ENCODE measurements at places on chromosomes 11 and 22. TPM values are rescaled to one million over a fixed set of nuclear protein-coding genes. Genes with fewer than 3 reads are reported as not detected.

CST6 gene
- polyA plus RNA-seq = 17.6 TPM

POU2AF2 gene
- polyA plus RNA-seq = 0.89 TPM

POU2AF3 gene
- 9.9 TPM for polyA plus RNA-seq

OR5T2 gene
- not detected for polyA plus RNA-seq

GRCh38 chr11:1199751-1200610 is 22.9 kb upstream of the MUC5B start:
- DNase-seq = no peak

- no peak for DNase-seq
These were observed 284.8 kb downstream of the ETS1 start for GRCh38 chr11:128302425-128303186.

DNA sequence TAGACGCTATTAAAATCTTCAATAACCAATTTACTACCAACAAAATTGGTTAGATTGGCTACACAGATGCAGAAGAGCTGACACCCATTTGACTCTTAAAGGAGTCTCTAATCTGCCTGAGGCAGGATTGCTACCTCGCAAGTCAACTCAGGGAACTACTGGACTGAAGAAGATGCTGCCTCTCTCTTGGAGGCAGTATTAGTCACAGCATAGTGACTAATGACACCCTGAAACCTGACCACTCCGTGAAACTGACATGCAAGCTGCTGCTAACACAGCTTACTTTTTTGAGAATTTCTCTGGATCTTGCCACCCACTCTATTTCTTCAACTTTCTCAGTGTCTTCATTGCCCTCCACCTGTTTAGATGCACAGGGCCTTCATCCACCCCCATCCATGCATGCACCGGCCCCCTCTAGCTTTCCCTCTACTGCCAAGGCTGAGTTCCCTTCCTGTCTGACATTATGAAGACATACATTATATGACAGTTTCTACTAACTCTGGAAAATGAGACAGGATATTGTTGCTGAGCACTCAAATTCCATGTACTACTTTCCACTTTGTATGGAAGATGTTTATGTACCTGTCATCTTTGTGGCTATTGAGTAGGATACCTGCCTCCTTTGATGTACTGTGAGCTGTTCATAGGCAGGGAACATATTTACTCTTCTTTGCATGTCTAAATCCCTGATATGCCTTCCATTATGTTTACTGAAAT is 183.2 kb downstream of the MSANTD4 start:
- no peak for DNase-seq

GRCh38 chr22:19196841-19197612 is 18.5 kb upstream of the SLC25A1 start:
- no peak for DNase-seq

DNA sequence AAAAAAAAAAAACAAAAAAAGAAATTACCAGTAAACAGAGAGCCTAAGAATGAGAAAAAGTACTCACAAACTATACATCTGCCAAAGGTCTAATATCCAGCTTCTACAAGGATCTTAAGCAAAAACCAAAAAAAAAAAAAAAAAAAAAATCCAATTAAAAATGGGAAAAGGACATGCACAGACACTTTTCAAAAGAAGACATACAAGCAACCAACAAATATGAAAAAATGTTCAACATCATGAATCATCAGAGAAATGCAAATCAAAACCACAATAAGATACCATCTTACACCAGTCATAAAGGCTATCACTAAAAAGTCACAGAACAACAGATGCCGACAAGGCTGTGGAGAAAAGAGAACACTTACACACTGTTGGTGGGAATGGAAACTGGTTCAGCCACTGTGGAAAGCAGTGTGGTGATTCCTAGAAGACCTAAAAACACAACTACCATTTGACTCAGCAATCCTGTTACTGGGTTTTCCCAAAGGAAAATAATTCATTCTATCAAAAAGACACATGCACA is 18.3 kb downstream of the MS4A6A start:
- no peak for DNase-seq
